Right ventricle myocardium inferior (tissue), 1 donor: ENCODE measurements at places on chromosomes 6 and 20. TPM values are rescaled to one million over a fixed set of nuclear protein-coding genes. Genes with fewer than 3 reads are reported as not detected.
A peak's percentile ranks its signal among the peaks of the same experiment; 100 is the strongest.

The C20orf202 gene
- total RNA-seq = 0.14 TPM

The OPN5 gene
- total RNA-seq = not detected

The HLA-DRB5 gene
- 21.2 TPM for total RNA-seq

The IRAK1BP1 gene
- total RNA-seq = 3.5 TPM

The EPB41L1 gene
- 21.5 TPM for total RNA-seq

The DCDC2 gene
- not detected for total RNA-seq

- DNase-seq = no peak
Measured at GRCh38 chr6:41756354-41756753, 9.2 kb upstream of the PGC start.

- DNase-seq = no peak
Measured at GRCh38 chr6:160124605-160125004, 3.0 kb downstream of the SLC22A1 start.

GRCh38 chr6:93317592-93317991 lies 101.8 kb downstream of the EPHA7 start:
- no peak for DNase-seq

- DNase-seq = no peak
Measured at GRCh38 chr6:14775528-14775927, 470.3 kb upstream of the JARID2 start.

GRCh38 chr20:6178537-6178936 lies 55.7 kb upstream of the FERMT1 start:
- no peak for DNase-seq

GRCh38 chr6:87904011-87904410 lies 143.6 kb upstream of the SPACA1 start:
- no peak for DNase-seq

DNA sequence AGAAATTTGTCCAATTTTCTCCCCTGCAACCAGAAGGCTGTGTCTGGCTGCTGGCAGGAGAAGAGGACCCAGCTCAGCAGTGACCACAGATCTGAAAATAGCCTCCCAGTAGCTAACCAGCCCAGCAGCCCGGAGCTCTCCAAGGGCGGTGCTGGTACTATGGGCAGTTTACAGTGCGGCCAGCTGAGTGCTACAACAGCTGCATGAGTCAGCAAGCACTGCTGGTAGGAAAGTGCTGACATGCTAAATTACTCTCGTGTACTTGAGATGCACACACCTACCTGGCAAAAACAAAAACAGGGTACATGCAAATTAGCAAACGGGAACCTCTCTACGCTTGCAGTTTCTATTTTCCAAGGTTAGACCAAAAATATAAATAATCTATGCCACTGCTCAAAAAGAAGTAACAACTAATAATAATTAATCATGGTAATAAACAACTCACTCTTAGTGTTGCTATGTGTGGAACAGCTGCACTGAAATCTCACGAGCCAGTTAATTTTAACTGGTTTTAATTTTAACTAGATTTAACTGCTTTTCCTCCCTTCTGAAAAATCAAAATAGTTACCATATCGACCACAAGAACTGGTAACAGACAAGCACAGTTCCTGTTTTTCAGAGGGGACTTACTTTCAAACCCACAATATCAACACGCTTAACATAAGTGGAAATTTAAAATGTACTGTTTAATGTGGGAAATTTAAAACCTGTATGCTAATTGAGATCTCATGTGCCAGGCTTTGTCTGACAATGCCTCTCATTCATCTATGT lies 10.8 kb downstream of the BACH2 start:
- DNase-seq = peak; percentile 91

- DNase-seq = no peak
Measured at GRCh38 chr6:106039897-106040592, 46.1 kb upstream of the PRDM1 start.

DNA sequence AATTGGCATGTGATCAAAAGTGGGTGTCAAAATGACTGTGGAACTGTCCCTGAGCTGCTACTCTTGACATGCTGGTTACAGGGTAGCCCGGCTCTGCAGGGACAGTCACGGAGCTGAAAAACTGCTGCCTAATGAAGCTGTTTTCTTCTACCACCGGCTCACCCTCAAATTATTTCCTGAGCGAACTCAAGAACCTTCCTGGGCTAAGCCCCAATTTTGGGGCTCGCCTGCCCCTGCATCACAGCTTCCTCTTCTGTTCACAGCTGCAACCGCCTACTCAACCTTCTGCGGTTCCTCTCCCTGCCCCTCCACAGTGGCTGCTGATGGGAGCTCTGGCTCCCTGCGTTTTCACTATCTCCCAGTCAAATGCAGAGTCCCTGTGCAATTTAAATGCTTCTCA lies 110.8 kb upstream of the MLN start:
- DNase-seq = peak; percentile 68

- DNase-seq = no peak
Measured at GRCh38 chr20:61280217-61280980, 28.3 kb downstream of the CDH4 start.

- DNase-seq = no peak
Measured at GRCh38 chr20:52533401-52533800, 341.8 kb upstream of the ZFP64 start.

DNA sequence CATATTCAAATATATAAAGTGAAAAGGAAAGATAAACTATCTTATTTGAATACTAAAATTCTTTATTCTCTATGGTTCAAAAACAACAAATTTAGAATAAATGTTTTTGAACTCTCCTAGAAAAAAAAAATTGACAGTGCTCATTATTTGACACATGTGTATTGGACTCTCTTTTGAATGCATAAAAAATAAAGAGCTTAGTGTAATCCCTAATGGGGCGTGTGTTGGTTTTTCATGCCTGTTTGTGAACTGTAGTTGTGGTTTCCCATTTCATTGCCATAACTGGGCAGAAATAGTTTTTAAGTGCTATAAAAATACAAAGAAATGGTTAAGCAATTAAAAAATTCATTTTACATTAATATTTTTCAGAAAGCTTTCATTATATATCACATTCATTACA lies 101.3 kb downstream of the REV3L start:
- no peak for DNase-seq

DNA sequence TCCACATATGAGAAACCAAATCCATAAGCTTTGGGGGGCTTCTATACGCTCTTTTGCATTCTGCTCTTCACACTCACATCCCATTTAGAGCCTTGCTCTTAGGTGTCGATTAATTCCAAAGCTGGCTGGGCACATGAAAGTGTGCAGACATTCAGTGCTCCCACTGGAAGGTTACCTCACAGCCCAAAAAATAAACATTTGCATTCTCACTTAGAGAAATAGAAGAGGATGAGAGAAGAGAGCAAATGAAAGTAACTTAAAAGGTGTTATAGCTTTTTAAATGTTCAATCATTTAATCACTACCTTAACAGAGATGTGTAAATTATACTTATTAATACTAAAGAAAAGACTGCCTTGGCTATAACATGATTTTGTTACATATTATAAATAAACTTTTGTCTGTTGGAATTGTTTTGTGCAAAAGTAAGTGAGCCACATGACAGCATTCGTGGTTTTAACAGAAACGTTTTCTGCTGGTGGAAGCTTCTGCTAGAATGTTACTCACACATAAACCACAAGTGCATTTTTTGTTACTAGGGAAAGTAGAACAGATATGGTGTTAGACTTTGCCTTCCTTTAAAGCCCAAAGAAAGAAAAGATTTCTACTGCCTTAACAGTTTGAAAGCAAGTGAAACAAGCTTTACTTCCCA lies 116.7 kb downstream of the SIM1 start:
- DNase-seq = no peak

DNA sequence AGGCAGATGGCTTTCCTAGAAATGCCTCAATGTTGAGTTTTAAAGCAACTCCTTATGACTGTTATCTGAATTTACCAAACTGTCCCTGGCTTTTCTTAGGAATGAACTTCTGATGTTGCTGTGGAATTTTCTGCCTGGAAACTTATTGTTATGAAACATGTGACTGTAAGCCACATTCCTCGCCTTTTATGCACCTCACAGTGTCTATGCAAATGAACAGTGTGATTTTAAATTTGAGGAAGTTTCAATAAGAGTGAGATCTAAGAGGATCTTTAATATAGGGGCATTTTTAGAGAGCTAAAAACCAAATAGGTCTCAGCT lies 2.4 kb upstream of the CCR6 start:
- no peak for DNase-seq
